ENCODE measurements at places on chromosomes 4 and X.
A peak's percentile ranks its signal among the peaks of the same experiment; 100 is the strongest.

DNA sequence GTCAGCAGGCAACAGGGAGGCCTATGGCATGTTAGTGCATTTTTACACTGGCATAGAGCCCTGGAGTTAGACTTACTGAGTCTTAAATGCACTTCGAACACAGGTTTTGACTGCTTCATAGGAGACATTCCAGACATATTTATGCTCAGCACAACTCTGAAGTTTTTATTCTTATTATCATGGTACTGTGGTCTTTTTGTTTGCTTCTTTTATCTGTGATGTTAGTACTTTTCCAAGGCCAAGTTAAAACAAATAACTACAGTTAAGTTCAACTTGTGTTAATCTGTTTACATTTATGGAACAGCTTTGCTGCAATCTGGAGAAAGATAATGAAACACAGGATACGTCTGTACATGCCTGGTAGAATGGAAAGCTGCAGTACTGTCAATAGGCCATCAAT is 76.5 kb downstream of the COL4A5 start:
- no peak overlapping the region for H3K4me3 ChIP-seq
- H3K36me3 ChIP-seq: no peaks in the 10 kb centered on the region
- no peak overlapping the region for H3K27ac ChIP-seq
- no peaks in the 10 kb centered on the region for H3K4me1 ChIP-seq
- H3K27me3 ChIP-seq: no peaks in the 10 kb centered on the region

- no peak for DNase-seq
- H3K4me3 ChIP-seq: no peak overlapping the region
- no peaks in the 10 kb centered on the region for H3K36me3 ChIP-seq
- no peaks in the 10 kb centered on the region for H3K27me3 ChIP-seq
- no peak overlapping the region for H3K27ac ChIP-seq
These were observed 209.2 kb downstream of the LHFPL1 start for GRCh38 chrX:112470551-112470950.

DNA sequence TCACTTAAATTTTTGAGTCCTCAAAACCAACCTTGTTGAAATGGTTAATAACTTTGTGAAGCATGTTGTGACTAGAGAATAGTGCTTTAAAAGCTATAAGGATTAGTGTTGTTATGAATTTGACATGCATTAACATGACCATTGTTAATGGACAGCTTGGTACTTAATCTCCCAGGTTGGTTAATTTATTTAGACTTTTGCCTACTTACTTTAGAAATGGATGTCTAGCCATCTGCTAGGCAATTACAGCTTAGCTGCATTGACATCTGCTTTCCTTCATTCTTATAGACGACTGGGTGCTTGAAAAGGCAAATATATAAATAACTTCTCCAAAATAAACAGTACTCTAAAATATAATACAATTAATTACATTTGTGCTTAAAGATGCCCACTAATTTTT is 368.0 kb downstream of the CCSER1 start:
- H3K27ac ChIP-seq: no peak overlapping the region
- no peak for DNase-seq
- no peaks in the 10 kb centered on the region for H3K36me3 ChIP-seq
- no peaks in the 10 kb centered on the region for H3K27me3 ChIP-seq

- peaks cover 64% of the 10 kb centered on the region for H3K4me1 ChIP-seq
- no peak overlapping the region for H3K4me3 ChIP-seq
- no peak for DNase-seq
- H3K27ac ChIP-seq: peak overlapping the region; percentile 78
These were observed 5.8 kb downstream of the MAEA start for GRCh38 chr4:1295405-1296055.

DNA sequence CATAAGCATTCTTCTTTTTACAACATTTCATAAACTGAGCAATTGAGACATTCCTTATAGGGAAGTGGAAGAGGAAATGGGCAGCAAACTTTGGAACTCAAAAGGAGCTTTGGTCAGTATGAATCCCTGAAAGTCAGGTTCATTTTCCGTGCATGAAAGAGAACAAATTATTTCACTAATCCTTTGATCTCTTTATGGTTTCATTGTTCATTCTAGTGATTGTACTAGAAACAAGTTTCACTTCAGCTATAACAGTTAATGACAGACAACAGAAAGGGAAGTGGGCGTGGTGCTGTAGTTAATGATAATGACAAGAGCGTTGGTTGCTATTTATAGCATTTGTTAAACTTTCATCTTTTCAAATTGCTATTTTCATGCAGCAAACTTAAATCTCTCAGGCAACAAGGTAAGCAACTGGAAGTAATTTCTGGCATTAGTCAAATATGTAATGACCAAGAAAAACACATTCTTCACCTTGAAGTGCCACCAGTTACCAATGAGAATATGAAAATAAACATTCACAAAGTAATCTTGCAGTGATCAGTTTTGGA is 98.4 kb downstream of the AREG start:
- H3K27ac ChIP-seq: no peak overlapping the region
- H3K4me1 ChIP-seq: no peaks in the 10 kb centered on the region
- peaks cover 6% of the 10 kb centered on the region for H3K27me3 ChIP-seq
- DNase-seq: no peak
- peaks cover 3% of the 10 kb centered on the region for H3K36me3 ChIP-seq

DNA sequence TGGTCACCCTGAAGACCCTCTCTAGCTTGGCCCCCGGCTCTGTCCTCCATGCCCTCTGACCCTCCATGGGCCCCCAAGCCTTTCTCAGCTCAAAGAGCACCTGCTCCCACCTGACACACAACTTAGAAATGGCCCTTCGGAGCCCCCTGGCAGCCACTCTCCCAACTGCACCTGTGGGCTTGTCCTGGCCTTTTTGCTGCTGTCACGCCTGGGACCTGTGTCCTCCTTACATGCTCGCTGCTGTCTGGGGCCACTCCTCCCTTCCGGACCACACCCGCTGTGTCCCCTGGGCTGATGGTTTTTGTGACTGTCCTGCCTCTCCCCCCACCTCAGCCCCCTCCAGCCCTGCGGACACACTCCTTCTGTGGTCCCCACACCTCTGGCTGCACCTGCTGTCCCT is 106.2 kb upstream of the AFAP1 start:
- H3K4me1 ChIP-seq: peaks cover 13% of the 10 kb centered on the region
- H3K27ac ChIP-seq: no peak overlapping the region
- H3K27me3 ChIP-seq: peaks cover 27% of the 10 kb centered on the region

GRCh38 chrX:156004740-156005139 is 7.2 kb downstream of the IL9R start:
- H3K4me1 ChIP-seq: peaks cover 10% of the 10 kb centered on the region
- H3K27ac ChIP-seq: no peak overlapping the region
- no peaks in the 10 kb centered on the region for H3K27me3 ChIP-seq
- no peak overlapping the region for H3K4me3 ChIP-seq

DNA sequence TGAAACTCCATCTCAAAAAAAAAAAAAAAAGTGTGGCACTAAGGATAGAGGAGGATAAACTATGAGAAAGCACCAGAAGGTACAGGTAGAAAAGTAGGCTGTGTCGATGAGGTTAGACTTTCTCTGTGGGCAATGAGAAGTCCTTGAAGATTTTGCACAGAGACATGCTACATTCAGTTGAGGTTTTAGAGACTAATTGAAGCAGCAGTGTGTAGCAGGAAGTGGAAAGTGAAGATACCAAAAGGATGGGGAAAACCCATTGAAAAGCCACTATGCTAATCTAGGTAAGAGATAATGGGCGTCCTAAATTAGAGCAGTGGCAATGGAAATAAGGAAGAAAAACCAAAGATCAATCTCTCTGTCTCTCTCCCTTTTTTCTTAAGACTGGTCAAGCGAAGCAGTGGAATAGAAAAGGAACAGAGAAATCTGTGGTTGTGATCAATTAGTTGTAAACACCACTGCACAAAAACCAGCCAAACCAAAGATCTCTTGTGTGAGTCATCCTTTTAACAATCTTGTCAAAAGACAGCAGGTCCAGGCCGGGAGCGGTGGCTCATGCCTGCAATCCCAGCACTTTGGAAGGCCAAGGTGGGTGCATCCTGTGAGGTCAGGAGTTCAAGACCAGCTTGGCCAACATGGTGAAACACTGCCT is 3.5 kb downstream of the SPINK2 start:
- peak overlapping the region; percentile 5 for H3K4me3 ChIP-seq
- H3K27ac ChIP-seq: no peak overlapping the region
- peaks cover 13% of the 10 kb centered on the region for H3K4me1 ChIP-seq
- DNase-seq: no peak
- no peaks in the 10 kb centered on the region for H3K27me3 ChIP-seq

GRCh38 chr4:101128473-101128872 is 218.9 kb downstream of the PPP3CA start:
- no peak overlapping the region for H3K27ac ChIP-seq
- peaks cover 37% of the 10 kb centered on the region for H3K4me1 ChIP-seq
- no peaks in the 10 kb centered on the region for H3K27me3 ChIP-seq
- no peak overlapping the region for H3K4me3 ChIP-seq
- no peak for DNase-seq

DNA sequence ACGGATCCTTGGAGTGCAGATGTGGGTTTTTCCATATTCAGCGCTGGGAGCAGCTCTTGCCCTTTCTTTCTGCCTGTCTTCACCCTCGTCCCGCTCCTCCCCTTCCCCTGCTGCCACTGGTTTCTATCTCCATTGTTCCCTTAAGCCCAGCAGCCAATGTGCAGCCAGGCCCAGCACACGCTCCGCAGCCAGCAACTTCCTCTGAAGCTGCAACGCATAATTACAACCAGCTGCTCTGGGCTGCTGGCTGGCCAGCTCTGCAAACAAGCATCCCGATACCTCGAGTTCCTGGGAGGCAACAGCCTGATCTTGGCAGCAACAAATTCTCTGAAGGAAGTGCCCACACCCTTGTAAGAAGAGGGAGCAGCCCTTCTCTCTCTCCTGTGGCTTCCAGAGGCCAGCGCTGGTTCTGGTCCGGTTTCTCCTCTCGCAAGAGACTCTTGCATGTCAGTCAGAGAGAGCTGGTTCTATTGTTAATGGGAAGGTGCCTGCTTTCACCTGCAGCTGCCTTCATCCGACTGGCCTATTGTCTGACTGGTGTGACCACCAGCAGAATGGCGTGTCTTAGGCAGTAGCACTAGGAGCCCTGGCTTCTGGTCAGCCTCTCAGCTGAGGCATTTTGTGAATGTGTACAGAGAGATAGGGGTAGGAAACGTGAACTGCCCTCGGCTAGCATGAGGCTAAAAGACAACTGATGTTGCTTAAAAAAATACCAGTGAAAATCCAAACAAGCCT is 83.8 kb upstream of the MAML3 start:
- peaks cover 41% of the 10 kb centered on the region for H3K27me3 ChIP-seq
- DNase-seq: no peak
- no peak overlapping the region for H3K27ac ChIP-seq
- no peak overlapping the region for H3K4me3 ChIP-seq

GRCh38 chrX:107970073-107970472 is 12.1 kb downstream of the TEX13B start:
- H3K27ac ChIP-seq: no peak overlapping the region
- H3K4me1 ChIP-seq: no peaks in the 10 kb centered on the region
- no peaks in the 10 kb centered on the region for H3K27me3 ChIP-seq
- DNase-seq: no peak

GRCh38 chrX:104343428-104344129 is 88.8 kb upstream of the ESX1 start:
- no peaks in the 10 kb centered on the region for H3K36me3 ChIP-seq
- no peak overlapping the region for H3K4me3 ChIP-seq
- peak; percentile 3 for DNase-seq
- peaks cover 4% of the 10 kb centered on the region for H3K4me1 ChIP-seq
- H3K27me3 ChIP-seq: peaks cover 6% of the 10 kb centered on the region

DNA sequence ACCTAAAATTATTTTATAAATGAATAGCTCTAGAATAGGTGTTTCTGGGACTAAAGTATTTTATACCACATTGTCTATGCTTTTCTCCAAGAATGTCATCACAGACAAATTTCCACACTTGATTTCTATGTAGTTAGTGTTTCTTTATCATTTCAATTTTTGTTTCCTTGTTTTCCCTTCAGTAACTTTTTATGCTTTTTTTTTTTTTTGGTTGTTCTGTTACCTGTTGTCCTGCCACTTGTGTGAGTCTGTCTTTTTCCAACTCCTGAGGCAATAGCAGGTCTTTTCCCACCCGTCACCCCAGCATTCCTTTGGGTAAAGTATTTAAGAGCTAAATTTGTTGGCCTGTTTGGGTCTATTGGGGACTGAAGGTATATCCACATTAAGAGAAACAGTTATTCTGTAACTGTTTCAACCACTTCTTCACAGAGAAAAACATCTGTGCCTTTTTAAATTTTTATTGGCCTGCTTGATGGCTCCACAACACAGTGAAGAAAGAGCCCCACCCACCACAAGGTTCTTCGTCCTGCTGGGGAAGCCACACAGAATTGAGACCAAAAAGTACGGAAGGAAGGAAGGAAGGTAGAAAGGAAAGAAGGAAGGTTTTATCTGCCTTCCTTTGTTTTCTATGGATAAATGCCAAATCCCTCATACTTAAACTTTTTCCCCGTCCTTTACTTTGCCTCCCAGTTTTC is 17.7 kb upstream of the GPC3 start:
- no peak overlapping the region for H3K27ac ChIP-seq
- no peak for DNase-seq
- no peaks in the 10 kb centered on the region for H3K4me1 ChIP-seq

DNA sequence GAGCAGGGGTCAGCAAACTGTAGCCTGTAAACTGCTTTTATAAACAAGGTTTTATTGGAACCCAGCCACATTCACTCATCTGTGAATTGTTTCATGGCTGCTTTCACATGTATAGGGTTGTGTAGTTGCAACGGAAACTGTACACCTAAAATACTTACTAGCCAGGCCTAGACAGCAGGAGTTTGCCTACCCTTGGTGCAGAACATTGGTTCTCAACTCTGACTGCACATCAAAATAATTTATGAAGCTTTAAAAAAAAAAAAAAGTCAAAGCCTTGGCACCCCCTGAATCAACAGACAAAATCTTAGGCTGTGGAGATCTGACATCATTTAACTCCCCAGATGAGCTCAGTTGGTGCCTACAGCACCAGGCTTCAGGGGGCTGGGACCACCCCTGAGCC is 27.8 kb downstream of the ADGRA3 start:
- H3K4me1 ChIP-seq: no peaks in the 10 kb centered on the region
- DNase-seq: no peak
- H3K36me3 ChIP-seq: no peaks in the 10 kb centered on the region
- no peaks in the 10 kb centered on the region for H3K27me3 ChIP-seq
- H3K4me3 ChIP-seq: no peak overlapping the region
- no peak overlapping the region for H3K27ac ChIP-seq

DNA sequence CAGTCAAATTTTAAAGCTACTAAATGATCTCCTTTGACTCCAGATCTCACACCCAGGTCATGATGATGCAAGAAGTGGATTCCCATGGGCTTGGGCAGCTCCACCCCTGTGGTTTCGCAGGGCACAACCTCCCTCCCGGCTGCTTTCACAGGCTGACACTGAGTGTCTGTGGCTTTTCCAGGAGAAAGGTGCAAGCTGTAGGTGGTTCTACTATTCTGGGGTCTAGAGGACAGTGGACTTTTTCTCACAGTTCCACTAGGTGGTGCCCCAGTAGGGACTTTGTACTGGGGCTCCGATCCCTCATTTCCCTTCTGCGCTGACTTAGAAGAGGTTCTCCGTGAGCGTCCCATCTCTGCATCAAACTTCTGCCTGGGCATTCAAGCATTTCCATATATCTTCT is 845.2 kb downstream of the PCDH18 start:
- no peak overlapping the region for H3K4me3 ChIP-seq
- no peak for DNase-seq
- H3K36me3 ChIP-seq: no peaks in the 10 kb centered on the region
- H3K27me3 ChIP-seq: no peaks in the 10 kb centered on the region
- H3K27ac ChIP-seq: no peak overlapping the region

GRCh38 chrX:21812628-21813027 is 26.8 kb upstream of the MBTPS2 start:
- no peak for DNase-seq
- no peaks in the 10 kb centered on the region for H3K27me3 ChIP-seq
- peaks cover 3% of the 10 kb centered on the region for H3K36me3 ChIP-seq

GRCh38 chrX:21929209-21929608 is 11.3 kb upstream of the SMS start:
- H3K36me3 ChIP-seq: no peaks in the 10 kb centered on the region
- H3K4me3 ChIP-seq: no peak overlapping the region
- H3K27ac ChIP-seq: no peak overlapping the region
- no peaks in the 10 kb centered on the region for H3K27me3 ChIP-seq

- no peak overlapping the region for H3K4me3 ChIP-seq
- no peaks in the 10 kb centered on the region for H3K36me3 ChIP-seq
- H3K4me1 ChIP-seq: no peaks in the 10 kb centered on the region
These were observed 562.2 kb upstream of the SLIT2 start for GRCh38 chr4:19689511-19689910.
